Stimulated activated CD4-positive, alpha-beta T cell treated with anti-CD3 and anti-CD28 coated beads, Interleukin-15, amount 100 ng/mL, for 48 hours (primary cell): ENCODE measurements at places on chromosomes 13 and 19.
A peak's percentile ranks its signal among the peaks of the same experiment; 100 is the strongest.

DNA sequence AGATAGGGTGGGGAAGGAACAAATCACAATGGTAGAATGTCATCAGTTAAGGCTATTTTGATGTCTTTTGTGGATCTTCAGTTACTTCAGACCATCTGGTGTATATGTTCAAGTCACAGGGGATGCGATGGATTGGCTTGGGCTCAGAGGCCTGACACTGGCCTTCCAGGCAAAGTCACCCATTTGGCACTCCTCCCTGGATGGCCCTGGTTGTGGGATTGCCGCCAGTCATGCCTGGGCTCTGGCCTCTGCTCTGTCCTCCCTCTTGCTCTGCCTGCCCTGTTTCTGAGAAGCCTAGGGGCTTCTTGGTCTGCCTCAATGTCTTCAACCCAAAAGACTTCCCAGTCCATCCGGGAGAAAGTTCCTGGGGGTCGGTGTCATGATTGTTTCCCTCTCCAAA is 50.2 kb downstream of the ZNF146 start:
- DNase-seq, result no peak

DNA sequence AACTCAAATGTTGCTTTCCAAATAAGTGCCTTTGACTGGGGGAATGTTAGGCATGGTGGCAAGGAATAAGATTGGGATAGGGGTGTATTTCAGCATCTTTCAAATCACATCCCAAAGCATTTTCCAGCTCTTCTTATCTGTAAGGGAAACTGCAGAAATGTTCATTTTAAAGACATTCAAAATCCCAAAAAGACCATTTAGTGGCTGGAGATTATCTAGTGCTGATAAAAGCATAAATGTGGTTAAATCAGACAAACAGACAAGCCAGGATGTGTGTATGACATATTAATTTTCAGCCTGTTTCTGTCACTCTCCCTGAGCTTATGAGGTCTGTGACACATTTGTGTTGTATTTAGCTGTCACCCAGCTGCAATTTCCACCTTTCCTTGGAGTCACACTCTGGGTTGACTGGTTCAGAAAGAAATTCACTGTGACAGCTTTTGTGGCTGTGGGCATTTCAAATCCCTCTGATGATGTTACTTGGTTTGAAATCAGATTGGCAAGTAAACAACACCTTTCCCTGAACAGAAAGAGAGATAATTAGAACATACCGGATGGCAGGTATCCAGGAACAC is 69.7 kb upstream of the SIAH3 start:
- no peak for DNase-seq

- DNase-seq, result no peak
Observed at GRCh38 chr13:33968520-33969507, 150.9 kb downstream of the RFC3 start.

DNA sequence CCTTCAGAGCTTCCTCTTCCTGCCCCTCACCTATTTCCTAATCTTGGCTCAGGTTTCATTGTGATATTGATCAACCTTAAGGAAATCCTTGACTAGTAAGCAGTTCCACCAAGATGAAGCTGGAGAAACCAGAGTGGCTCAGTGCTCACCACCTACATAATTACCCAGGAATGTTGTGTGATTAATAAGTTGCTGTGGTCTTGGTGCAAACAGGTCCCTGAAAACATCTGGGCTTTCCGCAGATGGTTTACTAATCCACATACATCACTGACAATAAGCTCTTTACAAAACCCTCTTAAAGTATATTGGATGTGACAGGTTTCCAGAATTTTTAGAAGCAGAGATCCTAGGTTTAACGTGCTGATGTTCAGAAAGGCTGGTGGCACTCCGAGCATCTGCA is 8.6 kb upstream of the SERP2 start:
- DNase-seq, result no peak

DNA sequence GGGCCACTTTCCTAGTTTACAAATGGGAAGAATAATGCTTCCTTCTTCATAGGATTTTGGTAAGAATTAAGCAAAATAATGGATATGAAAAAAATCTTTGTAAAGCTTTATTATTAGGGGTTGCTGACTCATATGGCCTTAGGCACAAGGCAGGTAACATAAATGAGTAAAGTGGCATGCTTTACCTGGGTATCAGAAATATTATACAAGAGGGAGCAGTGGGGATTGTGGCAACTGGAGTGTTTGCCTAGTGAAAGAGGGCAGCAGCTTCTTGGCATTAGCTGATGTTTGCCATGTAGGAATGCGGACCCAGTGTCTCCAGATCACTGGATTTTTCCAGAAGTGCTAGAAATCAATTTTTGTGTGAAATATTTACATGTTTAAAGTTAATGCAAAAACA is 19.5 kb downstream of the WDFY2 start:
- no peak for DNase-seq

GRCh38 chr19:46494941-46495785 is 504 bp downstream of the PNMA8B start:
- DNase-seq, result no peak

DNA sequence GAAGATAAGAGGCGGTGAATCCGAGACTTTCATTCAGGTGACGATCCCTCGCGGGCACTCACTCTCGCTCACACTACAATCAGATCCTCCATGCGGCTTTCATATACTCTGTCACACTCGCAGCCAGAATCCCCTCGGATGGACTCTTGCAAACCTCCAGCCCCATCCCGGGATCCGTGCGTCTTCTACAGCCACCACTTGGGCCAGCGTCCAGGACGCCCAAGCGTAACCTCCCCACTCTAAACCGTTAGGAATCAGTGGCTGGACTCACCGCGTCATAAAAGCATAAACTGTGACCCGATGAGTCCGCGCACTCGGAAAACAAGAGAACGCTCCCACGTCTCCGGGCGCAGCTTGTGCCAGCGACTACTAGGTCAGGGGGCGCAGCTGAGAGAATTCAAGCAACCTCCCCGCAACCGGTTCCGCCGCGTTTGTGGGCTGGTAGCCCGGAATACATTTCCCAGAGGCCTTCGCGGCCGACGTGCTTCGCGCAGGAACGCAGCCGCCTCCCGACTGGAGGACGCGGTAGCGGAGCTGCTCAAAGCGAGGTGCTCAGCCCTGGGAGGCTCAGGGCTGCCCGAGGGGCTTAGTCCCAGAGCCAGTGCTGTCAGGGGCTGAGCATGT is 27.6 kb downstream of the ZNF607 start:
- DNase-seq, result peak; percentile 65

DNA sequence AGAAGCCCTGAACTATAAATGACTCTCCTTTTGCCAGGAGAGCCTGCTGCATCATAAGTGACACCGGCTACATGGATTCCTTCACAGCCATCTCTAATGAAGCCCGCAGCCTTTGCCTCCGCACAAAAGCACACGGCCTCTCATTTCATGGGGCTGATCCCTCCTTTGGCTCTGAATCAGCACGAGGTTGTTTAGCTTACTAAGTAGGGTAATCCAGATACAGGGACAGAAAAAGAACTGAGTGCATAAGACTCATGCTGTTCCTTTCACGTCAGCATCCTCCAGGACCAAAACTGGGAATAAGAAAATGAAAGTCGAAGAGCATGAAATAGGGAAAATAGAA is 136.3 kb downstream of the DCT start:
- DNase-seq, result no peak

- no peak for DNase-seq
Observed at GRCh38 chr13:71866335-71867130, 471 bp downstream of the DACH1 start.

DNA sequence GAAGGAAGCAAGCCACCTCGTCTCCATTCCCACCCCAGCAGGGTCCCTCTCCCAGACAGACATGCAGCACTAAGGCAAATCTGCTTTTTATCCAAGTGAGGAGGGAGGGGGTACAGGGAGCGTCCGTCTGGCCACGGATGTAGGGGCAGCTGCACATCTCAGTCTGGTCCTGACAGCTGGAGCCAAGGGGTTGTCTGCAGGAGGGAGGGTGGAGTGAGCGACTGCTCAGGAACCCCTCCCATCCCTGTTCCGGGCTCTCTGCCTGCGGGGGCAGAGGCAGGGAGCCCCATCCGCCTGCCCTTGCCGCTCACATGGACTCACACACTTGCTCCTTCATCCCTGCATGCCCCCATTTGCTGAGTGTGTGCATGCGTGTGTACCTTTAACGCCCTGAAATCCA is 2.5 kb downstream of the TMEM190 start:
- no peak for DNase-seq

DNA sequence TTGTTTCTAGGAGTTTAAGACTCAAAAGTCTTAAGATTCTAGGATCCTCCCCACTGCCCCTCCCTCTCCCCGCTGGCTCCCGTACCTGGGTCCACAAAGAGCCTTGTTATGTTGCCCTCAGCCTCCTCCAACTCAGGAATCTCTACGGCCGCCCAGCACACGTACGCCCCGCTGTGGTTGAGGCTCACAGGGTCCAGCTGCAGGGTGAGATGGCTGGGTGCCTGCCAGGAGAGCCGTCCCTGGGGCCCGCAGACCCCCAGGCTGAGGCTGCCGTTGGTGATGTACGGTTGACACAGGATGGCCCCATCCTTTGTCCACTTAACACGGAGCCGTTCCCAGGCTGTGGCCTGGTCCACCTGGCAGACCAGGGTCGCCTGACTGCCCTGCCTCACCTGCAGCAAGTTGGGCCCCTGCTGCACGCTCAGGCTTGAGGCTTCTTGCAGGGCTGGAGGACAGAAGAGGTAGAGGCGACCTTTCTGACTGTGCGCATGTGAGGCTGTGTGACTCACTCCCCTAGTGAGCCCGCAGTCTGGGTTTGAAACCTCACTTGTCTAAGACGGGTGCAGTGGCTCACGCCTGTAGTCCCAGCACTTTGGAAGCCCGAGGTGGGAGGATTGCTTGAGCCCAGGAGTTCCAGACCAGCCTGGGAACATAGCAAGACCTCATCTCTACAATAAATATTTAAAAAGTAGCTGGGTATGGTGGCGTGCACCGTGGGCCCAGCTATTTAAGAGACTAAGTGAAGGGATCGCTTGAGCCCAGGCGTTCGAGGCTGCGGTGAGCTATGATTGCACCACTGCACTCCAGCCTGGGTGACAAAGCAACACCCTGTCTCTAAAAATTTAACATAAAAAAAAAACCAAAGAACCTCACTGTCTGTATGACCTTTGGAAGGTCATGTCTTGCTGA is 4.0 kb downstream of the TMIGD2 start:
- no peak for DNase-seq

GRCh38 chr19:34847393-34847792 is 74.4 kb upstream of the ZNF599 start:
- DNase-seq, result no peak

DNA sequence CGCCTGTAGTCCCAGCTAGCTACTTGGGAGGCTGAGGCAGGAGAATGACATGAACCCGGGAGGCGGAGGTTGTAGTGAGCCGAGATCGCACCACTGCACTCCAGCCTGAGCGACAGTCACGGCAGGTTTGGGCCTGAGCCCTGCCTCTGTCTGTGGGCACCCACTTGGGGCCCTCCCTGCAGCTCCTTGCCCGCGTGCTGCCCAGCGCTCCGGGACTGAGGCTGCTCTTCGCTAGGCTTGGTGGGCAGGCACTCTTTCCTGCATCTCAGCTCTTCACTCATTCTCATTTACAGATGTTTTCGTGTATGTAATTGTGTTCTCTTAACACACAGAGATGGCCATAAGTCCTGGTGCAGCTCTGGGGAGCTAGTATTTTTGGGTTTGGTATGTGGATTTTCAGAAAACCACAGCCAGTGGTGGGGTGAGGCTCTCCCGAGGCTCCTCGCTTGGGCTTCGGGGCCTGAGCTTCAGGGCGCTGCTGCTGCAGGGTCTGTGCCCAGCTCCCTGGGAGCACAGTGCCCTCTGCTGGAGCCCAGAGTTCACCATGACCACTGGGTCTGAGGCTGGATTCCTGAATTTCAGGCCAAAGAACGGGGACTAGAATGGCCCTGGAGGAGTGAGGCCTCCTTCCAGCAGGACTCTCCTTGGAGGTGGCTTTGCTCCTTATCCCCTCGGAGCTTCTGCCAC is 15.2 kb downstream of the UPF1 start:
- no peak for DNase-seq
